ENCODE measurements at places on chromosomes 7 and 10. TPM values are rescaled to one million over a fixed set of nuclear protein-coding genes. Genes with fewer than 3 reads are reported as not detected.
A peak's percentile ranks its signal among the peaks of the same experiment; 100 is the strongest.

DNA sequence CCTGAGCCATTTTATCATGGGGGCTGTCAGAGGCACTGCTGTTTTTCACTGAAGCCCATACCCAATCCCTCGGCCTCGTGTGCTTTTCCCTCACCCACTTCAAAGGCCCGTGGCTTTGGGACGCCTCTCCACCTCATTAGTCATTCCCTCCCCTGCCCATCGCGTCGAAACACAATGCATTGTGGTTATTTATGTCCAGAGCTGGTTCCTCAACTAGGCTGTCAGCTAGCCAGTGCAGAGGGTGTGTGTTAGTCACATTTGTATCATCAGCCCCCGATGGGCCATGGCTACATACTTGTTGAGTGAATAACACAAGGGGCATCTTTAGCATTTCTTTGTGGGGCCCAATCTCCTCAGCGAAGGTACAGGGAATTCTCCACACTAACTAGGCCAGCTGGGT, 3.8 kb upstream of the CRCP start:
- DNase-seq = no peak

DNA sequence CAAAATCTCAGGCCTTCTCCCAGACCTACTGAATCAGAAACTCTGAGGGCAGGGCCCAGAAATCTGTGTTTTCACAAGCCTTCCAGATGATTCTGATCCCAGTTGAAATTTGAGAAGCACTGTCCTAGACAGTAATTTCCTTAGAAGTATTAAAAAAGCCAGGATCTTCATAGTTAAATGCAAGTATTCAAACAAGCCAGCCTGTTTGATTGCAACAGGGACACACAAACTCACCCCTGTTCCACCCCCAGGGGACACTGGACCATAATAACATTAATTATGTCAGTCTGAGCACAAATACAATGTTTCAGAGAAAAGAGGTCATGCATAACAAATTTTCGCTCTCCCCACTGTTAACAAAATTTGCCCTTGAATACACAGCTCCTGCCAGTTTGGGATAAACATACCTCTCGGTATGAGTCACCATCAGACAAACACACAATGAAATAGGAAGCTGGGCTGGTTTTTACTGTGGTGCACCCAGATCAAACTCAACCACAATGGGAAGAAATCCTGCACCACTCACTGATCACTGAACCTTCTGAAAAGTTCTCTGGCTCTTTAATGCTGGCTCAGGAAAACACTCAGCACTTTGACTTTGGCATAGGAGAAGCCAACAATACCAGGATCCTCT, 34.3 kb downstream of the ABLIM1 start:
- peak; percentile 59 for DNase-seq

- no peak for DNase-seq
Observed at GRCh38 chr7:68461430-68461829, 1136.8 kb upstream of the AUTS2 start.

The KIF20B gene
- 30.9 TPM for total RNA-seq

The ZCCHC24 gene
- 10.8 TPM for total RNA-seq

The PSMG3 gene
- 97.4 TPM for total RNA-seq

DNA sequence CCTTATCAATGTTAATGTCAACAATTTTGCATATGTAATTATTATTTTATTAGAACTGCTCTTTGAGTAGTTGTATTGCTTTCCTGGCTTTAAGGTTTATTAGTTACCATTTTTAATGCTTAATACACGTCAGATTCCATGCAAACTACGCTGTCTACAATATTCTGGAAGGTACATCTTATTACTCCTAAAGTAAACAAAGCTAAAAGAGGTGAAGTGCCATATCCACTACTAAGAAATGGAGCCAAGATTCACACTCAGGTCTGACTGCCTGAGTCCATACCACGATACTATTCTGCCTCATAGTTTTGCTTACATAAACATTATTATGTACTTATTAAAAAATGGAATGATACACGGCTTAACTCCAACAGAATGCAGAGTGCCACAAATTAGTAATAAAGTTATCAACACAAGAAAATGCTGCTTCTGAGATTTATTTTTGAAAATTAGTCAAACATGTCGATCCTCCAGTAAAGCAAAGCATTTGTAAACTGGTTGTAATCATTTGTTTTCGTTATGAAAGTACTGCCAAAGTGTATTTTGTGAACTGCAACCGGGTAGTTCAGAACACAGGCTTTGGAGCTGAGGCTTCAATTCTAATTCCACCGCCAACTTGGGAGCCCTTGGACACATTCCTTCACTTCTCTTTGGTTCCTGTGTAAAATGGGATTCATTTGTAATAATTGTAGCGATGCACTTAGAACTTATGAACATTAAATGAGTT, 1.1 kb upstream of the DMTF1 start:
- DNase-seq = no peak

Data from G401 (cell line).